Stimulated activated CD4-positive, alpha-beta T cell treated with anti-CD3 and anti-CD28 coated beads, Interleukin-2, amount 100 ng/mL, for 24 hours (primary cell): ENCODE measurements at places on chromosomes 5 and 9.

DNA sequence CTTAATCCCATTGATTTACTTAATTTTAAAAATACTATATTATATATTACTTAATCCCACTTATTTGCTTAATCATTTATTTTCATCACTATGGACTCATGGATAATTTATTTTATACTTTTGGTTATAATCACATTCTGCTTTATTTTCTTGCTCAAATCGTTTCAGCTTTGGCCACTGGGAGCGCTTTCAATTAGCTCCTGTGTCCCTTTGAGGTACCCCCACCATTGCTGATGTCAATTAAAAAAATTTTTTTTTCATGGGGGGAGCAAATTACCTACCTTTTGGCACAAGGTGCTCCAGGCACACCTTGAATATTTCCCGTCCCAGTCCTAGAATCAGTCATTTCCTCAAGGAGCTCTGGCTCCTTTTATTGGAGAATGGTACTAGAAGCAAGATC is 1.4 kb upstream of the TRIO start:
- DNase-seq = no peak

- no peak for DNase-seq
These were observed 5.6 kb upstream of the MGAT4B start for GRCh38 chr5:179812135-179812825.

DNA sequence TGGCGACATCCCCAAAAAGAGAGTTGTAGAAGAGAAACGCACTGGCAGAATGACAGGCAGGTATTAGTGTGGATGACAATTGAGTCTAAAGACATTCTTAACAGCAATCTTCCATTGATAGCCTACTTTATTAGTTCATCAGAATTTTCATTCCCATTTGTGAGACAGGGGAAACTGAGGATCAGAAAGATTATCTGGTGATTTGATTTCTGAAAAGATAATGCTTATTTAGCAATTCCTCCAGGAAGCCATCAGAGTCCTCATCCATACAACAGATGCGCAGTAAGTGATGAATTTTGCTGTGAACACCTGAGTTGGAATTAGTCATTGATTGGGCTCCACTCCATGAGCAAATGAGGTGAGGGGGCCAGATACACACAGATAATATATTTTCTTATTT is 57.3 kb upstream of the ANKRD33B start:
- DNase-seq = no peak

DNA sequence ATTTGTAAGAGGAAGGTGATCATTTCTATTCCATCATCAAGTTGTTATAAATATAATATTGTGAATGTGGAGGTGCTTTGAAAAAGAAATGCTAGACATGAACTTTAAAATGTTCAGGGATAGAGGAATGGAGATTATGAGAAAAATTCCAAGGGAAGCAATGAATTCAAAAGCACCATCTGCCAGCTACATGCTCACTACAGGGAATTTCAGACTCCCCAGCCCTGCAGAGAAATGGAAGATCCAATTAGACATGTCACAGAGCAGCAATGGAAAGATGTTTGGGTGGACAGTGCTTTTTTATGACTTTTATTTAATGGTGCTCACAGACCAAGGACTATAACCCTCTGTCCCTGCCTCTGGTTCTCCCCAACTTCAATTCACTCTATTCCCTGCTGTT is 209.7 kb downstream of the ESM1 start:
- DNase-seq = no peak
